ENCODE measurements at places on chromosomes 12 and 14. TPM values are rescaled to one million over a fixed set of nuclear protein-coding genes. Genes with fewer than 3 reads are reported as not detected.

CALCOCO1 gene
- 23.0 TPM for polyA plus RNA-seq

TBC1D30 gene
- polyA plus RNA-seq: 0.42 TPM

CDKN3 gene
- 88.0 TPM for polyA plus RNA-seq

SNRNP35 gene
- 30.8 TPM for polyA plus RNA-seq

LTBR gene
- polyA plus RNA-seq: 119 TPM

C12orf60 gene
- 2.0 TPM for polyA plus RNA-seq

TMED8 gene
- 2.4 TPM for polyA plus RNA-seq

ATXN2 gene
- 17.3 TPM for polyA plus RNA-seq

CD69 gene
- polyA plus RNA-seq: not detected

MYO1H gene
- polyA plus RNA-seq: not detected

FOXN4 gene
- not detected for polyA plus RNA-seq

GPRC5D gene
- not detected for polyA plus RNA-seq

LGMN gene
- 40.8 TPM for polyA plus RNA-seq
